ENCODE measurements at places on chromosomes 6 and 20.

DNA sequence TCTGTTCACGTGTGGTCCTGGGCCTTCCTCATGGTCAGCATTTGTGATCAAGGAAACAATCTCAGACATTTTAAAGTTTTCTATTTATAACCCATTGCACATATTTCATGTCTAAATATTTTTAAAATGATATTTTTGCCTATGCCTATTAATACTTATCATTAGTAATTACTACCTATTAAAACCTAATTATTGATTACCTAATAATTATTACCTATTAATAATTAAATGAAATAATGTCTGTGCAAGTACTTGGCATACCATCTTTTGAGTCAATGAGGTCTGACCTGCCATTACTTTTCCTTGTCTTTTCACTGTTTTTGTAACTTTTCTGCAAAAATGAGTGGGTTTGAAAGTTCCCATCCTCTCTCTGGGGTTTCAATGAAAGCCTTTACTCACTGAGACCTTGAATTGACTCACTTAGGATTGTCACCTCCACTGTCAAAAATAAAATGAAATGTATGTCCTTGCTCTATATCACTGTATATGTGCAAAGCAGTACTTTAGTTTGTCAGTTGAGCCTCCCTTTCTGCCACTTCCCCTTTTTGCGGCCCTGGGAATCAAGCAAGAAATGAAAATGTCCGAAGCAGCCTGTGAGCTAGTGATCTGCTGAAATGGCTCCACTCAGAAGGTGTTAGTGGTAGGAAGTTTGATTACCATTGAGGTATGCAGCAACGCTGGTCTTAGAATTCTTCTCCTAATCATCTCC is 87.8 kb downstream of the L3MBTL3 start:
- no peak for DNase-seq

GRCh38 chr6:167129159-167129558 is 6.3 kb downstream of the CCR6 start:
- no peak for DNase-seq

DNA sequence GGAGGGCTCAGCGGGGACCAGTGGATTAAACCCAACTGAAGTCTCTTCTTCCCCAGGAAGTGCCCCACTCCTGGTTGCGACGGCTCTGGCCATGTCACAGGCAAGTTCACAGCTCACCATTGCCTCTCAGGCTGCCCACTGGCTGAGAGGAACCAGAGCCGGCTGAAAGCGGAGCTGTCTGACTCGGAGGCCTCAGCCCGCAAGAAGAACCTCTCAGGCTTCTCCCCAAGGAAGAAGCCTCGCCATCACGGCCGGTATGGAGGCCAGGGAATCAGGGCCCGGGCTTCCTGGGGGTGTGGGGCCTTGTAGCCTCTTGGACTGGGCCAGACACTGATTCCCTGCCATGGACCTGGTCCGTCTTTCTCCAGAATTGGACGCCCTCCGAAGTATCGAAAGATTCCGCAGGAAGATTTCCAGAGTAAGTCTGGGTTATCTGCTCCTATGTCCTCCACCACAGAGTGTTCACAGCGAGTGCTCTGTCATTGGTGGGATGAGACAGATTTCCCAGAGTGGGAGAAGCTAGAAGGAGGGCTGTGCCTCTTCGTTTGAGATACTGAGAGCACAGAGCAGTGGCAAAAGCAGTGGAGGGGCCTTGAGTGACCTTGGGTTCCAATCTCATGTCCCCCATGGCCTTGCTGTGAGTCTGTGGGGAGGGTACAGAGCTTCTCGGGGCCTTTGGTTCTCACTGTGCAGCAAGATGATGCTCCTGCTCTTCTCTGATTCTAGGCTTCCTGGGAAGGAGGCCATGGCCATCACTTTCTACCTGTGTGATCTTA is 22.6 kb upstream of the SGK2 start:
- DNase-seq: no peak

GRCh38 chr6:87574237-87574804 is 15.5 kb downstream of the RARS2 start:
- no peak for DNase-seq

DNA sequence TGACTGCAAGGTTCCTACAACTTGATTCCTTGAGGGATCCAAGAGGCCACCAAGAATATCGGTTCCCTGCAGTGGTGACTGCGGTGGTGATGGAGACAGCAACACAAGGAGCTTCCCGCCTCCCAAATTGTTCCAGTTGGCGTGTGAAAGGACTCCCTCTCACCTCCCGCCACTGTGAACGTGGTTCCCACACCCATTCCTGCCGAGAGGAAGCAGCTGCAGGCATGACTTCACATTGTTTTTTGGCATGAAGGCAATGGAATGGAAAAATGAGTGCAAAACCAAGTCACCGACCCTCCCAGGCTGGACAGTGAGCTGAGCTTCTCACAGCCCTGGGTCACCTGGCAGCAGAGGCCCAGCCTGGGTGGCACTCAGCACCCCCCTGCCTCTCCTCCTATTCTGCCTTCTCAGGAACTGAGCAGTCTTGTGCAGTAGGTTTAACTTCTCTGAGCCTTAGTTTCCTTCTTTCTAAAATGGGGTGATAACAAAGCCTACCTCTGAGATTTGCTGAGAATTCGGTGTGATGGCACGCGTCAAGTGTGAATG is 75.0 kb downstream of the CNKSR3 start:
- no peak for DNase-seq

DNA sequence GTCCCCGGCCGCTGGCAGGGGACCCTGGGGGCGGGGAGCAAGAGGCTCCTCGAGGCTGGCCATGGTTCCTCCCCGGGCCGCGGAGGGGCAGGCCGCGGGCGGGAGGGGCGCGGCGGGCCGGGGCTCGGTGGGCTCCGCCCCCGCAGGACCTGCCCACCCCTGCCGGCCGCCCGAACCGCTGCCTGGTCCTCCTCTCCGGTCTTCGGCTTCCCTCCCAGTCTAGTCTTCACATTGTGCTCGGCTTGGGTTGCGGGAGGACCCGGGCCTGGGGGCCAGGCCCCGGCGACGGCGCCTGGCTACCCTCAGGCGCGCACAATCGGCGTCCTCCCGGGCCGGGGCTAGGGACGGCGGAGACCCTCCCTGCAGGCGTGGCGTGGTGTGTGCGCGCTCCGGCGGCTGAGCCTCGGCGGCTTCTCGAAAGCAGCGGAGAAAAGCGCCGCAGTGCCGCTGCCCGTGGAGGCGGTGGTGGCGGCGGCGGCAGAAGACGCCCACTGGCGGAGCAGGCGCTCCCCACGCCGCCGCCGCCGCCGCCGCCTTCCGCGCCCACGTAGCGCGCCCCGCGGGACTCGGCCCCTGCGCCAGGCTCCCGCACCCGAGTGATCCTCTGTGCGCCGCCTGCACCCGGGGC is at the start of gene PDE10A:
PDE10A (minus strand) TSS at position 493 of the 628 bp plus-strand sequence; CDS start at position 63, 430 bp downstream.
- DNase-seq: no peak

DNA sequence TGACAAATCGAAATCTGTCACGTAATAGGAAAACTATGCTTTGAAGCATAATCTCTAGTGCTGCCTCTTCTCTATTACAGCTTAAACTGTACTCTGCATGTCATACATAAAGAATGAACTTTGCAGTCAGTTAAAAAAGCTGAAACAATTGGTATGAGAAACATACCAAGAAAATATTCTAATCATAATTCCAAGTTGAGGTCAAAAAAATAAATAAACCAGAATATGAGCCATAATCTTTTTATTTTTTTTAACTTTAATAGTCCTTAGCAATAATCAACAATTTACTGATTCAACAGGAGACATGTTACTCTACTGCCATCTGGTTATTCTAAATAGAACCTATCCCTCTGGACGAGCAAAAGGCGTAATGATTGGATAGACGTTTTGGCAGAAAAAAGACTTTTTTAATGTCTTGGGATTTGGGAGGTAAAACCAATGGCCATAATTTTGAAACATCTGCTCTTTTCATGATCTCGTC is 224.4 kb upstream of the FLRT3 start:
- no peak for DNase-seq

- DNase-seq: no peak
Measured at GRCh38 chr6:140540743-140541142, 1166.3 kb upstream of the CITED2 start.

DNA sequence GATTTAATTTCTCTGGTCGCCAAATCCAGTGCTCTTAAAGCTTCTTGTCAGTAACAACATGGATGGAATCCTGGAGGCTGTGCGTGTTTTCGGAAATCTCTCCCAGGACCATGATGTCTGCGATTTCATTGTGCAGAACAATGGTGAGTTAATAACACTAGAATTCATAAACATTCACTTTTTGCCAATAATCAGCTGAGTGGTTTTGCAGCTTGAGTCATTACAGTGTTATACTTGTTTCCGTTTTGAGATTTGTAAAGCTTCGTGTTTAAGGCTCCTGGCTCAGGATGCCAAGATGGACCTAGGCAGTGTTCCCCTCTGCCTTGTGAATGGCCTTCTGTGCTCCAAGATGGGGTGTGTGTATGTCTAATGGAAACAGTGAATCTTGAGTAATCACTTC is 113.8 kb downstream of the ARMC2 start:
- DNase-seq: no peak

- no peak for DNase-seq
Measured at GRCh38 chr6:156877126-156877863, 100.1 kb downstream of the ARID1B start.

- no peak for DNase-seq
Measured at GRCh38 chr20:50921803-50922501, 9.3 kb downstream of the ADNP start.
